ENCODE measurements at places on chromosomes 4 and X. TPM values are rescaled to one million over a fixed set of nuclear protein-coding genes. Genes with fewer than 3 reads are reported as not detected.

DNA sequence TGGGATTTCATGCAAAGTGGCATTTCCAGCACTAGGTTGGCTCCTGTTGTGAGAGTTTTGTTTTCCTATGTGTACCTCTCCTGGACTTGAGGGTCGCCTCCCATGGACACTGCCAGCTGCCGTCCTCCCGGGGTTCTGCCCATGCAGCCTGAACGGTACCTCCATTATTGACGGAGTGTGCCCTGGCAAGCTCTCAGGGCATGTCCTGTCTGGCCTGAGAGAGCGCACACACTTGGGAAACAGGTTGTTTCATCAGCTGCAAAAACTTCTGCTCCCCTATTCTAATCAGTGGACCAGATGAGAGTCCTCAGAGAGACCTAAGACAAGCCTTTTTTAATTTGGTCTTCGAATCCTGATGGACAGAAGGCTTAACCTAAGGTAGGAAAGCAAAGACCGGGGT, 56.6 kb upstream of the HOPX start:
- DNase-seq = no peak

GRCh38 chrX:105533951-105534350, 288.4 kb upstream of the NRK start:
- DNase-seq = no peak

- DNase-seq = no peak
These were observed 66.6 kb upstream of the NAF1 start for GRCh38 chr4:163233321-163233720.

GRCh38 chrX:154369449-154370299, 4.8 kb downstream of the FLNA start:
- peak; percentile 72 for DNase-seq

GRCh38 chrX:148282504-148282903, 217.9 kb upstream of the AFF2 start:
- DNase-seq = no peak

- DNase-seq = no peak
These were observed 39.6 kb downstream of the RFC1 start for GRCh38 chr4:39326468-39326977.

DNA sequence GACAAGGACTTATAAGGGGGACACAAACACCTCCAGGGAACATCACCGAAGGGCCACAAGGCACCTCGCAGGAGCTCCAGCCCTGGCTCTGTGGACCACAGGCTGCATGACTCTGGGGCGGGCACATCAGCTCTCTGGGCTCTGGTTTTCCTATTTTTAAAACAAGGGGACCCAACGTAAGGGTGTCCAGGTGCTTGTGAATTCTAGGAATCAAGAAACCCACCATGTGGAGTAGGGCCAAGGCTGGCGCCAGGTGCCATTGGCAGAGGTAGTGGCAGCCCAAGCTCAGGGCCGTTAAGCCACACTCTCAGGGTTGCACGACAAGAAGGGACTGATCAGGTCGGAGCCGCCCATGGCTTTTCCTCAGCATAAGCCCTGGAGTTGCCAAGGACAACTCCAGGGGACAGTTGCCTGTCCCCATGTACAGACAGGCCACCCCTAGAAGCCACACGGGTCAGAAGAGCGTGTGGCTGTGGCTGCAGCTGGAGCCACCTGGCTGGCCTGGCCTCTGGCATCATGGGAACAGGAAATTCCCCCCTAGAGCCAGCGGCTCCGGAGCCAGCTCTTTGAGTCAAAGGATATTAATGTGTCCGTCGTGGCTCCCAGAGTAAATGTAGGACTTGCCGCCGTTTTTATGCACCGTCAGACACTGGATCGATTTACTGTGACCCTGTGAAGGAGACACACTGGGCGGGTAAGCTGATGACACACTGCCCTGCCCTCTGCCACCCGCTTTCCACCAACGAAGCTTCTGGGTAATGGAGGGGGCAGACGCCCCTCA, 32.5 kb downstream of the WDR1 start:
- no peak for DNase-seq

DNA sequence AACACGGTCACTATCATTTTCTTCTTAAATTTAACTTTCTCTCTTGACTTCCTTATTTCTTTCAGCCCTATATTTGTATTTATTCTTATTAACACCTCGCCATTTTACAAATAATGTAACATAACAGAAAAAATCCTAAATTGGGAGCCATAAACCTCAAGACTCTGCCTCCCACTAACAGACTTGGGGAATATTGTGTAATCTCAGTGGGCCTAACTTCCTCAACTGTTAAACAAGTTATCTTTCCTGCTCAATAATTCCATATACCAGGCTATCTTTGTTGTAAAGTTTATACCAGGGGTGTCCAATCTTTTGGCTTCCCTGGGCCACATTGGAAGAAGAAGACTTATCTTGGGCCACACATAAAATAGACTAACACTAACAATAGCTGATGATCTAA, 26.2 kb downstream of the PRSS12 start:
- no peak for DNase-seq

DNA sequence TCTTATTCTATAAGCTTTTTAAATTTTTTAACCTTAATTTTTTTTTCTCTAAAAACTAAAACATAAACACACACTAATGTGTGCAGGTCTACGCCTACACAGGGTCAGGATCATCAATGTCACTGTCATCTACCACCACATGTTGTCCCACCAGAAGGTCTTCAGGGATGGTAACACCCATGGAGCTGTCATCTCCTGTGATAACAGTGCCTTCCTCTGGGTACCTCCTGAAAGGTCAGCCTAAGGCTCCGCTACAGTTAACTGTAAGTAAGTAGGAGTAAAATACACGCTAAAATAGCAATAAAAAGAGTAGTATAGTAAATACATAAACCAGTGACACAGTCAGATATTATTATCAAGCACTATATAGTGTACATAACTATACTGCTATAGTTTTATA, 45.9 kb upstream of the GPRIN3 start:
- DNase-seq = no peak

DNA sequence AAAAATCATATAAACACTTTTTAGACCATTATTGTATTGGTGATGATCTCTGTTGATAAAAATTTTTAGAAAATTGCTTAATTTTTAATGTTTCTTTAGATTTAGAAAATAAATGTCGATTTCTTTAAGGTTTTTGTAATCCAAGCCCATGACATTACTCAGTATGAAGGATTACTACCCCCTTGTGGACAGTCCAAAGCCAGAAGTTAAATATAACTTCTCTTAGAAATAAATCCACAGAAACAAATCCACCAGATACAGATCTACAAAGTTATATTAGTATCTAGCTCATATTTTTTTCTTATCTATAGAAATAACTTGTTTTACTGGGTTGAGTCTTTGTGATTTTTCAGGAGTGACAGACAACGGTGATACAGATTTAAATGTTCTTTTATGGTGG, 18.9 kb downstream of the TIFA start:
- DNase-seq = no peak

DNA sequence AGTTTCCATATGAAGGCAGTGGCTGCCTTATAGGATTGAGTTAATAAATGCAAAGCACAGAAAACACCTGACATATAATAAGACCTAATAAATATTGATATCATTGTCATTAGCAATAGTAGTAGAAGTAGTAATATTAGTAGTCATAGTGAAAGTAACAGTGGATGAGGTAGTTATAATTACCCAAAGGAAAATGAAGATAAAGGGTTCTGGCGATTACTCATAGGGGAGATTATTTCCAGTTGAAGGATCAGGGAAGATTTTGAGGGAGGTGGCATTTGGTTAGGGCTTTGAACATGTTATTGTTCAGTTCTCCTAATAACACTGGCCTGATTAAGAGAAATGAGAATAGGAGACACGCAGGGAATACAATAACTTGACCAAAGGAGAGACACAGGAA, 131.9 kb upstream of the GPRIN3 start:
- DNase-seq = no peak

GRCh38 chr4:183552274-183553146, 47.7 kb downstream of the ING2 start:
- no peak for DNase-seq

- DNase-seq = no peak
These were observed 373.4 kb downstream of the PDGFC start for GRCh38 chr4:156598138-156598681.

DNA sequence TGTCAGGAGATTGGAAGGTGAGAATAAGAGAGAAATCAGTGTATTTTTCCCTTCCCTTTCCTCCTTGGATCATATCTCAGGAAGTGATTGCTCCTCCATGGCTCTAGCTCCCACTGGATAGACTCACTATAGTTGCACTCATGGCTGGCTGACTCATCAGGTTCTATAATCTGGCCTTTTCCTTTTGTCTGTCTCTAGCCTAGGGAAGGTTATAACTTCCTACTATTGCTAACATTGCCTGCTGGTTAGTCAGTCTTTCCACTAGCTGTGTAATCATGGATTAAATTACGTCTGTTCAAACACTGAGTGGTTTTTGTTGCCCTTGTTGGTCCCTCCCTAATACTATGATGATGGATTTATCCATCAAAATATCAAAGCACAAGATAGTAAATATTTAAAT, 195.5 kb upstream of the VEGFC start:
- no peak for DNase-seq

DNA sequence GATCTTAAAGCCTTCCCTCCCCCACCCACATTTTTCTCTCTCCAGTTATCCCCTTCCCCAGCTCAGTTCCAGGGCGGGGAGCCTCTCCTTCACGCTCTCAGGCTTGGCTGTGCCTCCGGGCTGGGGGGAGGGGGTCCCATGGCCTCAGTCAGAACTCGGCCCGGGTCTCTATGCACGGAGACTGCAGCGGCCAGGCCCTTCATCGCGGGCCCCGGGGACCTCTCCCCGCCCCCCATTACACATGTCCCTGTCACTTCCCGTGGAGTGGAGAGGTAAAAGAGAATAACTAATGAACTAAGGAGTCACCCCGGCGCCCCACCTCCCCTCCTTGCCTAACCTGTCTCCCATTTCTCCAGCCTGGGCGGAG, 838 bp upstream of the PRICKLE3 start:
- DNase-seq = no peak

GRCh38 chrX:4043951-4044350, 330.5 kb upstream of the PRKX start:
- DNase-seq = no peak

The CFAP99 gene
- polyA plus RNA-seq = 0.50 TPM

The ZNF157 gene
- polyA plus RNA-seq = 0.74 TPM

The CACNA1F gene
- 0.08 TPM for polyA plus RNA-seq

The EPHA5 gene
- 0.65 TPM for polyA plus RNA-seq

The GAGE12H gene
- polyA plus RNA-seq = not detected

The BST1 gene
- 15.5 TPM for polyA plus RNA-seq

The GYG2 gene
- 15.2 TPM for polyA plus RNA-seq

The SLC9B1 gene
- 3.2 TPM for polyA plus RNA-seq

The RPS6KA6 gene
- polyA plus RNA-seq = 16.9 TPM

The HTN3 gene
- not detected for polyA plus RNA-seq

The FGF5 gene
- polyA plus RNA-seq = 0.03 TPM
